Mucosa of gallbladder (tissue), 1 donor: ENCODE measurements at places on chromosomes 1 and 21.

DNA sequence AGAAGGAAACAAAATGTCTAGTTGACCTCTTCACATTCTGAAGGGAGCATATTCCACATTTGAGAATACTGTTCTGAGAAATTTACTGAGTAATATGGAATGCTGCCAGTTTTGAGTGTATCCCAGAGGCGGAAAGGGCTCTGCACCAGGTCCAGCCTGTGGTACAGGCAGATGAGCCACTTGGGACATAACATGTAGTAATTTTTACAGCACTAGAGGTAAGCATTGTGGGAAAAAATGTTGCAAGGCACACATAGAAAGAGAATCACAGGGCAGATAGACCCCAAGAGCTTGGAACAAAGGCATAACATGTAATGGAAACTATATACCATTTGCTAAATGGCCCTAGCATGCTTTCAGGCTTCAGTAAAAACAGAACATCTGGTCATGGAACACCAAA is 228.5 kb downstream of the USH2A start:
- no peak for DNase-seq

DNA sequence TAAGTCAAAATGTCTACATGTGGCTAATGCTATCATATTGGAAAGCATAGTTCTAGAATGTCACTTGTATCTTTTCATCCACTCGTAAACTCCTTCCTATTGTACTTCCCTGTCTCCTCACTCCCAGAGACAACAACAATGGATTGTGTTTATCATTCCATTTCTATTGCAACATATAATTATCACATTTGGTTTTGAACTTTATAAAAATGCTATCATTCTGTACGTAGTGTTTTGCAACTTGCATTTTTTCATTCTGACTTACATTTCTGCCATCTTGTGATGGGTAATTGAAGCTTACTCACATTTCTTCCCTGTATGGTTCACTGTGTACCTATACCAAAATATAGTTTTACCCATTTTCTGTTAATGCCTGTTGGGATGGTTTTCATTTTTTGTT is 14.5 kb upstream of the CSF3R start:
- no peak for DNase-seq

DNA sequence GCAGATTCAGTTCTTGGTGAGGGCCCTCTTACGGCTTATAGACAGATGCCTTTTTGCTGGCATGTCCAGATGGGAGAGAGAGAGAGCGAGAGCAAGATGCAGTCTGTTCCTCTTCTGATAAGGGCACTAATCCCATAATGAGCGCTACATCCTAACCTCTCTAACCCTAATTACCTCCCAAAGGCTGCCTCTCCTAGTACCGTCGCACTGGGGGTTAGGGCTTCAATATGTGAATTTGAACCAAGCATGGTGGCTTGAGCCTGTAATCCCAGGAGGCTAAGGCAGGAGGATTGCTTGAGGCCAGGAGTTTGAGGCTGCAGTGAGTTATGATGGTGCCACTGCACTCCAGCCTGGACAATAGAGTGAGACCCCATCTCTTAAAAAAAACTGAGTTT is 10.5 kb upstream of the SDE2 start:
- no peak for DNase-seq

DNA sequence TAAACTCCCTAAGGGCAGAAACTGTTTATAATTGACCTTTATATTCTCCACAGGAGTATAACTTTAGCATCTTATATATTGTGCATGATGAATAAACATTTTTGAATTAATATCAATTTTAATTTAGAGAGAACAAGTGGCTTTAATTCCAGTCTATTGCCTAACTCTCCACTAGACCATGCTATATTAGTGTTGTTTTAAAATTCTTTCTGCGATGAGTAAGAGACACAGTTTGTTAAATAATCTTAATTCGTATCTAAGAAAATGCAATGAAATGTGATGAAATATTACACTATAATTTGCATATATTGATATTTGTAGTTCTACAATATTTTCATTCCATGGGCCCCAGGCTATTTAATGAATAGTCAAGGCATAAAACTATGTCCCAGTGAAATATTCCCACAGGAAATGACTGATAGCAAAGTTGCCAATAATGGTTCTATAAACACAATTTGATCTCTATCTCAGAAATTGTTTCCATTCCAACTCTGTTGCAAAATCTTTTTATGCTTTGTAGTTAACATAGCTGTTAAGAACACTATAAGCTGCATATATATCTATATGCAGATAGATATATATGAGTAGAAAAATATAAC is 2.9 kb upstream of the SYDE2 start:
- DNase-seq: no peak

DNA sequence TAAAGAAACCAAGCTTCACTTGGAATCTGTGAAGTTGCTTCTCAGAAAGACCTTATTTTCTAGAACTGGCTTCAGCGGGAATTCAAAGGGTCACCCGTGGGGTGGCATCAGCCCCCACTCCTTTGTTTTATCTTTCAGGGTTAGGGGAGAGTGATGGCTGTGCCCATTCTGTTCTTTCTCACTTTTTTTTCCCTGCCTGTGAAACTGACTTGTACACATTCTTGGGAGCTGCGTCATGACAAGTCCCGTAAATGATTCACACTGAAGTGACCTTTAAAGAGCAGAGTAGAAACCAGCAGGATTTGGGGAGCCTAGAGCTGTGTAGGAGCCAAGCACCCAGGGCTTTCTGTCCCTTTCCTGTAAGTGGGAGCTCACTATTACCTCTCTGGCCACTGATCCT is 43.8 kb downstream of the SLC44A3 start:
- peak; percentile 70 for DNase-seq

- no peak for DNase-seq
Observed at GRCh38 chr1:7912145-7912544, 28.5 kb downstream of the TNFRSF9 start.

DNA sequence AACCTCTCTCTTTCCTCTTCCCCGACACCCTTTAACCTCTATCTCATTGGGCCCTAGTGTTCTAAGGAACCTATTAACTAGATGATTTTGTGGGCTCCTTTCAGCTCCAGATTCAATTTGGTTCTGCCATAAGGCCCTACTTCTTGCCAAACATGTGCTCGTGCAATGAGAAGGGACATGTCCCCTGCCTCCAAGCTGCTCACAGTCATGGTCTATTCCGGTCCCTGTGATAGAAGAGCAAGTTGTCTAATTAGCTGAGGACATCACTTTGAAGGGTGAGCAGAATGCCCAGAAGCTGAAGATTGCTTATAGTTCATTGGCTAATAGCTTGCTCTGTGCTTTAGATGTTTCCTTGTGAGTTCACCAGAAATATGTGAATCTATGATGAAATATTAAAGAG is 76.2 kb downstream of the ZNF648 start:
- no peak for DNase-seq

GRCh38 chr21:34913811-34914210 is 135.3 kb downstream of the RUNX1 start:
- DNase-seq: no peak

GRCh38 chr21:31948676-31949075 is 75.9 kb downstream of the HUNK start:
- DNase-seq: no peak

DNA sequence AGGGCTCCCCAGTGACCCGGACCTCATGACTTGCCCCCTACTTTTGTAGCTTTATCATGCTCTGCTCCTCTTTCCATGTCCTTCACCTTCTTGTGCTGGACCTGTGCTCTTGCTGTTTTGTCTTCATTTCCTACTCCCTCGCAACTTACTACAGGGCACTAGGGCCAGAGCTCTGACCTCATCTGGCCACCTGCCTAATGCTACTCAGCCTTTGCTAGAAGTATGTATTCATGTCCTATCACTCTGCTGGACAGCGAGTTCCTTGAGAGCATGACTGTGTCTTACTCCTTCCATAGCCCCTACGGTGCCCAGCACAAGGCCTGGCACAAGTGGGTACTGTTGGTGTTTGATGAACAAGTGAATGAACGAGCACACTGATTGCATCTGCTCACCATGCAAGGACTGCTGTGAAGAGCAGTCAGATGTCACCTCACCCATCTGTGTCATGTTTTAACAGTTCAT is 1.9 kb downstream of the MTFR1L start:
- DNase-seq: no peak

GRCh38 chr1:240768979-240769378 is 157.0 kb upstream of the GREM2 start:
- DNase-seq: no peak

- DNase-seq: no peak
Observed at GRCh38 chr1:240098534-240098933, 6.9 kb downstream of the FMN2 start.

DNA sequence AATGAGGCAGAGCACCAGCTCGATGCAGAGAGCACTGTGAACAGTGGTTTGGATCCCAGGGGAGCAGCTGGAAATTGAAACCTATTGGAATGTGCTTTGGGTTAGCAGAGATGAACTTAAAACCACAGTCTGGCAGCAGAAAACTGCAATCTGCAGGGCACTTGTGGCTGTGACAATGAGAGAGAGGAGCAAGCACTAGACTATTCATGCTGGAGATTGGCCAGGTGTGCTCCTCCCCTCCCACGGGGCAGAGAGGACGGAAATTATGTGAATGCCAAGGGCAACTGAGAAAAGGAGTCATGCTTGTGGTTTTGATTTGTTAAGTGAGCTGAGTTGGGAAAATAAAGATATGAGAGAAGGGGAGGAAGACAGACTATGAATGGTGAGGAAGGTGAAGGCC is 38.1 kb downstream of the HSD3B2 start:
- no peak for DNase-seq

- DNase-seq: no peak
Observed at GRCh38 chr1:59354709-59355337, 57.9 kb downstream of the FGGY start.
